EL (cell line): ENCODE measurements at places on chromosomes 1 and 21.

DNA sequence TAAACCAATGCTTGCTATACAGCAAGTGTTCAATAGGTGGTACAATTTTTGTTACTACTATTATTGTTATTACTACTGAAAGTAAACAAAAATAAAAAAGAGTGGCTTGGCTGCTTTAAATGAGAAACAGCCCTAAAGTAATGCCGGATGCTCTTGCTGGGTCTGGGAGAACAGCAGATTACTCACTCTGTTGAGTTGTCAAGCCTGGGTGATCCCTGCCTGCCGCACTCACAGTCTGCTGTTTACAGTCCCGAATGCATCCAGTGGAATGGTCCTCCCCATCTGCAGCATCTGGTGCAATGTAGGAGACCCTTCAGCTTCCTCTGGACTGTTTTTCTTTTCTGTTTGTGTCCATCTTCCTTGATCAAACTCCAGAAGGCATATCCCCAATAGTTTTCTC lies 102.7 kb upstream of the IVNS1ABP start:
- peak; percentile 25 for DNase-seq

- no peak for DNase-seq
These were observed 9.9 kb downstream of the WNT9A start for GRCh38 chr1:227937838-227938145.

DNA sequence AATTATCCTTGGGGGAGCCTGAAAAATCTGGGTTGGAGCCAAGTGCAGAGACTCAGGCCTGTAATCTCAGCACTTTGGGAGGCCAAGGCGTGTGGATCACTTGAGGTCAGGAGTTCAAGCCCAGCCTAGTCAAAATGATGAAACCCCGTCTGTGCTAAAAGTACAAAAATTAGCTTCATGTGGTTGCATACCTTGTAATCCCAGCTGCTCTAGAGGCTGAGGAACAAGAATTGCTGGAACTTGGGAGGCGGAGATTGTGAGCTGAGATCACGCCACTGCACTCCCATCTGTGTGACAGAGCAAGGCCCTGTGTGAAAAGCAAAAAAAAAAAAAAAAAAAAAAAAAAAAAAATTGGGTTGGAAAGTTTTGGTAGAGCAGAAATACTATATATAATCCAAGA lies 1563.6 kb upstream of the PRMT6 start:
- no peak for DNase-seq

GRCh38 chr1:212034516-212035122 lies 738 bp downstream of the INTS7 start:
- DNase-seq, result no peak

DNA sequence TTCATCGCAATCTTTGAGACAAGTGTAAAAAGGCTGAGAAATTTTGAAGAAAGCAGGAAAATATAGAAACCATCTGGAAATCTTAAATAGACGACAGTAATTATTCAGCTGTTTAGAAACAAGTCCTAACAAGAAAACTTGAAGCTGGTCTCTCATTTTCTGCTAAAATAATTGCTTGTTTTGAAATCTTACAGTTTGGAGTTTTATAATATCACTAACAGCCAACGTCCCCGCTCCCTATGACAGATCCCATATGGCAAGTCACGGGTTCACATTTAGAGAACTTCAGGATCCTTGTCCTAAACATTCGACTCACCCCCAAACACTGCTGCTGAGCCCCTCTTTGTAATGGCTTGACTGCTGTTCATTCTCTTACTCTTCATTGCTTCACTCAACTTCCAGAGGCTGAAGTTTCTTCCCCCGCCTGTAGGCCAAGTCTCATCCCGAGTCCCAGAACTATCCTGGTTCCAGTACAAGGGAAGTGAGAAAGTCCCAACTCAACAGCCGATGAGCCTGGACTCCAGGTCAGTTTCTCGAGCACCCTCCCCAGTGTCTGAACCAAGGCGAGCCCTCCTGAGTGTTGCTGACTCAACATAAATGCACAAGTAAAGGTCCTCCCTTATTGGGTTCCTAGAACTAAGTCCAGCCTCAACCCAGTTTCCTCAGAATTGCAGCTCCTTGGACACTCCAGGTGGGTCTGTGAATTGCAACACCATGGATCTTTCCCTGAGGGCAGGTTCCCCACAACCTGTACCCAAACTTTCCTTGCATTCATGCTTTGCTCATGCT lies 93.4 kb upstream of the BACE2 start:
- no peak for DNase-seq

- no peak for DNase-seq
These were observed 235.8 kb upstream of the C1orf105 start for GRCh38 chr1:172184506-172185191.

DNA sequence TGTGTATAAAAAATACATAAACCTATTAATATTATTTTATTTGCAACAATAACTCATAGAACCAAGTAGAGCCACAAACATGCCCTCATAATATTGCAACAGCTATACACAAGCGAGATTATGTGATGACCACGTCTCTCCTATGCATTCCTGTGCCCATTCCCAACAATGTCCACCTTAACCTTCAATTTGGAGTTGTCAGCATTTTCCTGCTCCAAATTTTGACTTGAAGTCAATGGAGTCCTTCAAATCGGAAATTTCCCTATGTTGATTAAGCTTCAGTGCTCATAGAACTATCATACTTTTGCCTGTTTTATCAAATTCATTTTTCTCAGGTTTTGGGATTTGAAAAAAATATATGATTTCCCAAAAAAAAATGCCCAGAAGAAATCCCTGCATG lies 27.4 kb upstream of the FAM20B start:
- no peak for DNase-seq

DNA sequence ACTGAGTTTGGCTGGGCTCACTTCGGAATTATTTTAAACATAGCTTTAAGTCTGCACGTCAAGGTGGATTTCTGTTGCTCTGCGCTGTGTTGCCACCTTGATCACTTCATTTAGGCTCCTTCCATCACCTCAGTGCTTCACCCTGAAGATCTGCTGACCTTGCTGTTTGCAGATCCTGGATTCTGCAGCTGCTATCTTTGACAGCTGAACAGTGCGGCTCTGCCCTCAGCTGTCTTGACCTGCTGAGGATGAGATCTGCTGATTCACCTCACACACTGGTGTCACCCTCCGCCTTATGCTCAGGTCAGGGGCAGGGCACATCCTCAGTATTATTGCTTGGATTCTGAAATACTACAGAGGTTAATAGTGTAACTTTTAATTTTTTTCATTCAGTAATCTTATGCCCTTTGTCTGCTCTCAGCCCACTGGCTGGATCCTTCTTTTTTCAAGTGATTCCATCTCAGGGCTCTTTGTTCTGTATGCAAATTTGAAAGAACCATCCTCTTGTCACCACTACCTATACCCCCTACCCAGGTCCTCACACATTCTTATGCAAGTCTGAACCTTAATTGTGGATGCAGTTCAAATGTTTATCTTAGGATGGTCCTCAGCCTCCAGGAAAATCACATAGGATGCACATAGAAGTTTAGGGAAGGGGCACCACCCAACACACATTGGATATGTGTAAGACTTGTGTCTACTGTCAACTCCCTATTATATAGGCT lies 364.0 kb downstream of the OLFM3 start:
- no peak for DNase-seq

- DNase-seq, result no peak
These were observed 80.4 kb upstream of the LPGAT1 start for GRCh38 chr1:211910913-211911485.

GRCh38 chr1:43220905-43221778 lies 48.6 kb upstream of the TMEM125 start:
- no peak for DNase-seq

GRCh38 chr1:168939110-168939946 lies 167.2 kb upstream of the ATP1B1 start:
- no peak for DNase-seq

GRCh38 chr1:160652924-160653619 lies 6.2 kb upstream of the SLAMF1 start:
- no peak for DNase-seq

- no peak for DNase-seq
These were observed 59.9 kb downstream of the WNT9A start for GRCh38 chr1:227887697-227888403.

DNA sequence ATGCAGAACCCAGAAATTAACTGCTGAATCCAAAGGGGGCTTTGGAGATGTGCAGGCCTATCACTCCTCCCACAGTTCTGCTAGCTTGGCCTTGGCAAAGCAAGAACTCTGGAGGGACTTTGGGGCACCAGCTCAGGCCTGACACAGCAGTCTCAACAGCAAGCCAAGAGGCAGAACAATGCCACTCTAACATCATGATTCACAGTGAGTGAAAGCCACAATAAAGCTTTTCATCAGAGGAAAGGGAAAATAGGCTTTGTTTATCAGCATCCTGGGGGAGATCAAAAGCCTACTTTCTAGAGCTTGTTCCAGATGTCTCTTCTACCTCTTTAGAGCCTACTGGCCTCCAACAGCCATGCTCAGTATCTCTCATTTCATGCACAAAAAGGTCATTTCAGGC lies 283.4 kb downstream of the KCNH1 start:
- no peak for DNase-seq

DNA sequence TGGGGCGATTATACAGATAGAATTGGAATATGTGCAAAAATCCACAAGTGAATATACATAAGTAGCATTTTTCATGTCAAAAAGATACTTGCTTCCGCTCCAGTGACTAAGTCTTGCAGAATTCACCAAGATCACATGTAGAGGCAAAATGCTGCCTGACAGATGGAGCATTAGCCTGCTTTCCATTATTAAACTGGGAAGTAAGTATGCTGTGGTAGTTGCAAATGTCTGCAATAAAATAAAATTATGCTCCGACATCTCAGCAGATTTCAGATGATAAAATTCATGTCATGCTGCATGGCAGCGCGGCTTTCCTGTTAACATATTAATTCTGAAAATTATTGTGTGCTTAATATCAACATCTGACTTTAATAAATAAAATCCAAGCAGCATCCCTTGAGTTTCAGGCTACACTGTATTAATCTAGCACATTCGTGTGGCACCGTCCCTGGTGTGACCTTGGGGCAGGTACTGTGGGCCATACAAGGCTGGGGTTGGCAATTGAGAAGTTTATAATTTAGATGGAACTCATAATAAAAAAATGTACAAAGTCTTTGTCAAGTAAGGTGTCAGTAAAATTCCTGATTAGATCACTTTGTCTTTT lies 366.4 kb upstream of the ZP4 start:
- DNase-seq, result peak; percentile 47

- no peak for DNase-seq
These were observed 62.7 kb downstream of the CASZ1 start for GRCh38 chr1:10733474-10734366.

- peak; percentile 73 for DNase-seq
These were observed 45.1 kb upstream of the EPS15 start for GRCh38 chr1:51564124-51564523.

- peak; percentile 68 for DNase-seq
These were observed 383.4 kb downstream of the SEC16B start for GRCh38 chr1:177586429-177586828.

DNA sequence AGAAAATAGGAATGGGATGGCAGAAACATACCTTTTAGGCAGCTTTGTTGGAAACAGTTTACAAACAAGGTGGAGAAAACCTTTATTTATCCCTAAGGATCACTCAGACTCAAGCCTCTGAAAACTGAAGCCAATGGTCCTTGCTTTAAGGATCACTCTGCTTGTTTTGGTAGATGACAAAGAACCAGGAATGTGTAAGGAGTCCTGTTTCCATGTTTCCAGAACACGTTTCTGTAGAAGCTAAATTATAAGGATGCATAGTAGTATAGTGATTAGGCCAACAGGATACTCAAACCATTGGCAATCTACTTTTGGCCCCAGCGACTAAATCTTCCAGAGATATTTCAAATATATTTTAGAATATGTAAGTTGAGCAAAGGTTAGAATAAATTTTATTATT lies 149.1 kb upstream of the HP1BP3 start:
- DNase-seq, result no peak

DNA sequence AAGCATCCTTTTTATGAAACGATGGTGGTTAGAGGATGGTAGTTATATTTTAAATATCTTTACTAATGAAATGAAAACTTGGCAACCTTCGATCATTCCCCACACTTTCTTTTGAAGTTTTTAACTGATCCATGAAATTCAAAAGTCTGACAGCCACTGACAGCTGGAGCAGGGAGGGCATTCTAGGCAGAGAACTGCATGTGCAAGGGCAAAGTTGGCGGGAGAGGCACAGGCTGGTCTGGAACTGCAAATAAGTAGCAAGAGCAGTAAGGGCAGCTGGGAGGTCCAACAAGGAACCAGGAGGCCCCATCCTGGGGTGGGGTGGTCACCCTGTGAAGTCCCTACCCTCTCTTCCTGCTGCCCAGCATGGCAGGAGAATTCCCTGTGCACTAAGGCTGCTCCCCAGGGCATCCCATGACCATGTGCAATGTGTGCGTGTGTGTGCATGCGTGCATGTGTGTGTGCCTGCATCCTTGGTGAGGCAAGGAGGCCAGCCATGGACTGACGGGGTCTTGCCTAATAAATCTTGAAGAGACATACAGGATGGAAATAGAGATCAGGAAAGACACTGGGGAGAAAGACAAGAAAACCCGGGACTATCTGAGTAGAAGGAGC lies 33.1 kb upstream of the FOXO6 start:
- no peak for DNase-seq

GRCh38 chr1:9442278-9442846 lies 96.9 kb upstream of the SLC25A33 start:
- DNase-seq, result peak; percentile 74

- DNase-seq, result peak; percentile 3
These were observed 552 bp downstream of the PLD5 start for GRCh38 chr1:242523719-242524570.

DNA sequence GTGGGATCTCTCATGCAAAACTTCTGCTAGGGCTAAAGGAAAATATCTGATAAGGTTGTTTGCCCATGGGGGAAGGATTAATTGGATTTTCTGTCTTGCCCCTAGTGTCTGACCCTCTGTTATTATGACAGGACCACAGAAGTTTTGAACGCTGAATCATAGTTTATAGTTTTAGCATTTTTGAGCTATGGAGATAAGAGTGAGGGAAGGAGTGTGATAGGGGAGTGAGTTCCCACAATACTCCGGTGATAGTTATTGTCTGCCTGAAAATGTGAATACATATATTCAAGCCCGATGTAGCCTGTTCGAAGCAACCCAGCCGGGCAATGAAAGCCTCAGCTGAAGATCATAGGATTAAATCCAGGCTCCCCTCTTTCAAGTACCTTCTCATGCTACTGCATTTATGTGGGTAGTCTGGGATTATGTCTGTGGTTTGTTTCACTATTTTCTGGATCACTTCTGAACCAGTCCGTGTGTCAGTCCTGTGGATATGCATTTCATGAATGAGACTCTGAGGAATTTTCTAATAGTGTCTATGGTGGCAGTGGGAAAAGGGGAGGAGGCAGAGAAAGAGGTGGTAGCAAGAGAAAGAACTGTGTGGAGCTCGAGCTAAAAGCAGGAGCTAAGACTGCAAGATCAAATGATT lies 258.7 kb downstream of the DISC1 start:
- DNase-seq, result peak; percentile 76
